ENCODE measurements at places on chromosomes 7 and 10.

DNA sequence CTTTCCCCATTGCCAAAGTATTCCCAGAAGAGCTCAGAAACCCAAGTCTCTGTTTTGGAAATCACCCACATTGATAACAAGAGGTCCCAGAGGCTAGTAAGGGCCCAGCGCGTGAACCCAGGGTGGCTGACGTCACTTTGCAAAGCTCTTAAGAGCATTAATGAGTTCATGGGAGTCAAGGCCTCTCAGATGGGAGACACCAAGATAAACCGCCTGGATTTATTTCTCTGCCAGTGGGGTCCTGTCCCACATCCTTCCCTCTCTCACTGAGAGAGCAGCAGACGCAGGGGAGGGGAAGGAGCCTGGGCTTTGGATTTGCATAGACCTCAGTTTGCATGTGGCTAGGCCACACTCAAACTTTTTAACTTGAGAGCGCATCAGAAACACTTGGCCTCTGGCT, 184.8 kb upstream of the PDE1C start:
- DNase-seq, result no peak

- DNase-seq, result no peak
Measured at GRCh38 chr7:71753956-71754664, 622.2 kb downstream of the GALNT17 start.

GRCh38 chr7:13257661-13258060, 570.2 kb downstream of the ARL4A start:
- DNase-seq, result no peak

DNA sequence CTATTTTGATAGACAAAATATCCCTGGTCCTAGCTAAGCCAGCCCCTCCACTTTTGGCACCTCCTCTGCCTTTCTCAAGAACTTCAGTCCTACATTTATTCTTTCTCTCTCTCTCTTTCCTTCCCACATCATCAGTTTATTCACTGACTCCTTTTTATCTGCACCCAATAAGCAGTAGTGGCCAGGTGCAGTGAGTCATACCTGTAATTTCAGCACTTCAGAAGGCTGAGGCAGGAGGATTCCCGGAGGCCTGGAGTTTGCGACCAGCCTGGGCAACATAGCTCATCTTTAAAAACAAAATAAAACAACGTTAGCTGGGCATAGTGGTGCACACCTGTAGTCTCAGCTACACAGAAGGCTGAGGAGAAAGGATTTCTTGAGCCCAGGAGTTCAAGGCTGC, 19.4 kb upstream of the NRP1 start:
- DNase-seq, result no peak

GRCh38 chr10:124106241-124106879, 13.0 kb upstream of the CHST15 start:
- DNase-seq, result no peak

GRCh38 chr10:71721313-71721712, 1.7 kb upstream of the C10orf105 start:
- DNase-seq, result no peak

DNA sequence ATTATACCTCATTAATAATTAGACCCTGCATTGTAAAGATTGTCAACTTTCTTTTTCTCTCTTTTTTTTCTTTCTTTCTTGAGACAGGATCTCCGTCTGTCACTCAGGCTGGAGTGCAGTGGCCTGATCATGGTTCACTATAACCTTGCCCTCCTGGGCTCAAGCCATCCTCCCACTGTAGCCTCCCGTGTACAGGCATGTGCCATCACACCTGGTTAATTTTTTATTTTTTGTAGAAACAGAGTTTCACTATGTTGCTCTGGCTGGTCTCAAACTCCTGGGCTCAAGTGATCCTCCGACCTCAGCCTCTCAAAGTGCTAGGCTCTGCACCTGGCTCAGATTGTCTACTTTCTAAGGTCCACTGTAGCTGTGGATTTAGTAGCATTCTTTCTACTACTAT, 50.7 kb downstream of the MDFIC start:
- DNase-seq, result no peak

- no peak for DNase-seq
Measured at GRCh38 chr10:129707406-129708388, 240.7 kb downstream of the MGMT start.

GRCh38 chr7:29945259-29945809, 44.3 kb downstream of the SCRN1 start:
- no peak for DNase-seq

DNA sequence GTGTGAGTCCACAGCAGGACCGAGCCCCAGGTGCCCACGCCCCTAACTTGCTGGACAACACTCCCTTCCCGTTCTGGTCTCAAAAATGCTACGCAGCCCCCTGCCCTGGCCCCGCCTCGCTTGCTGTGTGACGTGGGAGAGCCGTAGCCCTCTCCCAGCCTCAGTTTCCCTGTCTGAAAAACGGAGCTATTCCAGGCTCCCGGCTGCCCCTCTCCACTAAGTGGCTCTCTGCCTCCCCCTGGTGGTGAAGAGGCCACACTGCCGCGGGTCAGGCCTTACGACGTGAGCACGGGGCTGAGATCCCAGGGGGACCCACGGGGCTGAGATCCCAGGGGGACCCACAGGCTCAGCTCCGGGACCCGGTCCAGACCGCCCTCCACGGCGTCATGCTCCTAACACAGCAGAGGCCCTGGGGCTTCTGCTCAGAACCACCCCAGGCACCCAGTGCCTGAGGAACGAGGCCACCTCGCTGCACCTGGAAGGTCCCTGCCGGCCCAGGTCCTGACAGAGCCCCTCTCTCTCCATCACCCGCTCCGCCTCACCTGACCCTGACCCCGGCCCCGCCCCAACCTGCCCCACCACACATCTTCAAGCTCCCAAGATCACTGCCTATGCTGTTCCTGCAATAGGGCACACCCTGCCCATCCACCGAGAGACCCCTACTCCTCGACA, 26.7 kb downstream of the MICALL2 start:
- DNase-seq, result peak; percentile 89

- DNase-seq, result no peak
Measured at GRCh38 chr10:127011174-127011573, 105.9 kb downstream of the DOCK1 start.

DNA sequence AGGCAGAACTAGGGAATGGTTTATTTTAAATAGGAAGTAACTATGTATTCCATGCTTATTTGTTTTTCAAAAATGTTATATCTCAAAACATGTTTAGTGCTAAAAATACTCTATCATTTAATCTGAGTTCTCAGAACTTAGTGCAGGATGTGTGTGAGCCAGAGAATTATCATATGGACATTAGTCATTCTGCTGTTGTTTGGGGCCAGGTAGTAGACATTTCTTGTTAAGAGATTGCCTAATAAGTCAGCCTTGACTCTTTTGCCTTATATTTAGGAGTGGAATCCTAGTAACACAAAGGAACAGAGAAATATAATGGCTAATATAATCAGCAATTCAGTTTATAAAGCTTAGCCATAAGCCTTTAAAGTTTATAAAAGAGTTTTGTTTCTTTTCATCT, 149.8 kb downstream of the CCSER2 start:
- DNase-seq, result no peak

GRCh38 chr7:32670110-32671025, 175.1 kb downstream of the AVL9 start:
- no peak for DNase-seq

DNA sequence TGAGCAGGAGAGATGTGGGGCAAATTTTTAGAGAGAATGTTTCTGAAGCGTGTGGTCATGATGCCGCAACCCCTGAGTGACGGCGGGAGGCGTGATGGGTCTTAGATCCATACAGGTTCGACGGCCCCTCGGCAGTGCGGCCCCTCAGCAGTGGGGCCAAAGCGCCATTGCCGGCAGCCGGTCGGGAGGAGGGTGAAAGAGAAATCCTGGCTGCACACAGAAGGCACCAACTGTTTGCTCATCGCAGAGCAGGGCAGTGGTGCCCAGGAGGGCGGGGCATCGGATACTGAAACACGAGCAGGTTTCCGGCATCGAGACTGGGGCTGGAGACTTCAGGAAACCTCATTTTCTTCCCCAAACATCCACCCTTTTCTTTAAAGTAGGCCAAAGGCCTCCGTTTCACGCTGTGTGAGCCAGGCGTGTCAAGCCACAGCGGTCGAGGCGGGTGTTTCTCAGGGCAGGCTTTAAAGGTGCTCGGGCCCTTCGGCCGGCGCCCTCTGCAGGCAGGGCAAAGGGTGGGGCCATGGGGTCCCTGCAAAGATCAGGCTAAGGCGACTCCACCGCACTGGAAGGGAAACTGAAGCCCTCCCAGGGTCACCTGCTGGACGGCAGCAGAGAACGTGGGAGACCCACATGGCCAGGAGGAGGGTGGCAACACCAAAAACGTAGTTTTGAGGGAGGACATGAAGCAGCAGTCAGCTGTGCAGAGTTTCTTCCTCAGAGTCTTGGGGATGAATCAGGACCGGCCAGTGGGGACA, 42.0 kb upstream of the PPP2R2D start:
- DNase-seq, result no peak

- DNase-seq, result no peak
Measured at GRCh38 chr7:7816084-7816483, 97.7 kb upstream of the RPA3 start.

DNA sequence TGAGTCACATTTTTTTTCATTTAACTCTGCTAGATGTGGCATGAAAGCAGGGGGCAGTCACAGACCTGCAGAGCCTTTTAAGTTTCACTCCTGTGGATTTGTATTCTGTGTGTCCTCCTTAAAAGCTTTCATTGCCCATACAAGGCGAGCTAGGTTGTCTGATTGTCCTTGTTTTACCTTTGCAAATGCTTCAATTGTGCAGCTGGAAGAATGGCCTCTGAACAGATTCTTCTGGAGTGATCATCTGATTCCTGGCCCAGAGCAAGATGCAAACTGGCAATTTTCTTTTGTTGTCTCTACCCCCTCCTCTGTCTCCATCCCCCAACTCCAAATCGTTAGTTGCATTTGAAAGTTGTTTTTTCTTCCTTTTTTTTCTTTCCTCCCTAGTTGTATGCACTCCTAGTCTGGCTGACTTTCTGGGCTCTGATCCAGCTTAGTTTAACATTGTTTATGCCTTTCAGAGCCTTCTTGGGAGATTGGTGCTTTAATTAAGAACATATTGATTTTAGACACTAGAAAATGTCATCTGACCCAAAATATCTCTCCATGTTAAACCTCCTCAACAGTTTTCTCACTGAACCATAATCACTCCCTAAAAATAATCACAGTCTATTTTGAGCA, 150.2 kb downstream of the REEP3 start:
- no peak for DNase-seq

DNA sequence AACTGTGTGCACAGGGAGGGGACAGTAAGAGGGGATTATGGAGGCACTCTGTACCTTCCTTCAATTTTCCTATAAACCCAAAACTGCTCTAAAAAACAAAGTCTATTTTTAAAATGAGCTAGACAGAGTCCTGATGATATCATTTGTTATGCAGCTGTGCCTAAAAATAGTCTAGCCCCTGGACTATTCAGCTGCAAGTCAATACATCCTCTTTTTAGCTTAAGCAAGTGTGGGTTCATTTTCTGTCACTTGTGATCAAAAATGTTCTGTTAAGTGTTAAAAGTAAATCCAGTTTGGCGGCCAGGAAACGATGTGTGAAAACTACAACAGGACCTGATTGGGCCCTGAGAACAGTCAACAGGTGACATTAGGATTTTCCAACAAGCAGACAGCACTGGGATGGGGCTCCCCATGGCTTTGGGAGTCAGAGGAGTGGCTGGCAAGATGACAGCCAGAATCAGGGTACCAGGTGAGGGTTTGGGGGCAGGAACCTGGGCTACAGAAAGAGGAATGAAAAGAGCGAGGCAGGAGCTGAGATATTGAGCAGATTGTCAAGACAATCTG, 33.9 kb downstream of the FAM107B start:
- no peak for DNase-seq

GRCh38 chr10:49768329-49768728, 6.2 kb upstream of the OGDHL start:
- DNase-seq, result no peak

GRCh38 chr7:101814991-101815825, 2.2 kb upstream of the CUX1 start:
- DNase-seq, result peak; percentile 31

DNA sequence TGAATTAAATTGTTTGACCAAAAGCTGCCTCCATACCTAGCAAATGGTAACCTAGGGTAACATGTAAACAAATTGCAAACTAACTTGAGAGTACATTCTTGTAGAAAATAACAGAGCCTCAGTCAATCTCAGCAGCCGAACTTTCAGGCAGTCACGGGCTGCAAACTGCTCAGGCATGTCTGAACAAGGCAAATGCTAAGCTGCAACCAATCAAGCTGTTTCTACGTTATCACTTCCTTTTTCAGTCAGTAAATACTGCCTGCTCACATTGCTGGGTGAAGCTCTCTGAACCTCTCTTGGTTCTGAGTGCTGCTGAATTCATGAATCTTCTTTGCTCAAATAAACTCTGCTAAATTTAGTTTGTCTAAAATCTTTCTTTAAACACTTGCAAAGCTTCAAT, 1212.4 kb downstream of the SORCS1 start:
- no peak for DNase-seq

DNA sequence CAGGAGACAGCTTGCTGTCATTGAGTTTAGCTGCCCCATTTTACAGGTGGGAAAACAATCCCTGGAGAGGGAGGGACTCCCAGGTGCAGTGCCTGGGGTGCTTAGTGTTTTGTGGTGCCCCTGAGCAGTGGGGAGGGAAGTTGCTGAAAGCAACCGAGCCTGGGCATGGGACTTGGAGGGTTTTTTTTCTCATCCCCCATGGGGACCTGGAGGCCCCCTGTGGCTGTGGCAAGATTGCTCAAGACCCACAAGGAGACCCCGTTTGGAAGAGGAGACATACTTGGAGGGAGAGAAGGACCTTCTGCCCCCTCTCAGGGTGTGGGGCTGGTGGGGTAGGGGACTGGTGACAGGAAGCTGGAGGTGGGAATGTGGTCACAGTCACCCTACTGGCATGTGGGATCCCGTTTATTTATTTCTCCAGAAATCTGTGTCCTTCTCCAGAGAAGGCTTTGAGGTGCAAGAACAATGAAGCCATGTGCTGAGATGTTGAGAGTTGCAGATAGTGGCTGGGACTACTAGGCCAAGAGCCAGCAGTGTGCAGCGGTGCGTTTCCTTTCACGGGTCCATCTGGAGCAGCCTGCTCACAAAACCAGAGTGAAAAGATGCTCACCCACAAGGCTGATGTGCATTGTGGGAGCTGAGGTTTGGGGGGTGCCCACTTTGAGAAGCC, 21.5 kb downstream of the ZMIZ1 start:
- no peak for DNase-seq

GRCh38 chr10:456486-456885, 233.0 kb downstream of the DIP2C start:
- DNase-seq, result no peak

DNA sequence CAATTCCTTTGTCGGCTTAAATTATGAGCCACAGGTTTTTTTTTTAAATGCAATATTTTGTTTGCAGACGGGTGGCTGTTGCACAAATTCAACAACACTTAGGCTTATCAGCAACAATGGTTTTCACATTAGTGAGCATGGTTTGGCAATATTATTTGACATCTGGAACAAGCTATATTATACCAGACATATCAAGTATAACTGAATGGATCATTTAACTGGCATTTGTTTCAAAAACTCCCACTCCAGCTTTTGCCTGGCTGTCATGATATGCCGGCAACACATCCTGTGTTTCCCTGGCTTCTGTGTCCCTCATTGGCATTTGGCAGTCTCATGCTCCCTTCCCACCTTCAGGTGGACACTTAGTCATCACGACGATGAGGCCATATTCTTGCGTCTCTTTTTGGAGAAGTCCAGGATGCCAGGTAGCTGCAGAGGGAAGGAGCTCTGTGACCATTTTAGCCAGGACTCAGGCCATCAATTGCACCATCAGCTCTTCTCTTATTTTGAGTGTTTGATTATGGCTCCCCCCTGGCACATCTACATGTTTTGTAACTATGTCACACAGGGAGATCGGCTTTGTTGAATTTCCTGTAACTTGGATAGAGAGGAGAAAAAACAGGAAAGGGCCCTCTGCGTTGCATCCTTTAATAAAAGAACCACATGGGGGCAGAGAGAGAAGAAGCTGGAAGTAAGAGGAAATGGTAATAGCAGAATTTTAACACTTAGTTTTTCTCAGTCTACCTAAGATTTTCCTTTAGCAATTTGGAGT, 413.9 kb downstream of the LRMDA start:
- DNase-seq, result no peak

Measured in glutamatergic neuron (in vitro differentiated cells).